ENCODE measurements at places on chromosomes 6 and 20.

GRCh38 chr6:71887006-71887743, 825 bp downstream of the RIMS1 start:
- no peak for DNase-seq

DNA sequence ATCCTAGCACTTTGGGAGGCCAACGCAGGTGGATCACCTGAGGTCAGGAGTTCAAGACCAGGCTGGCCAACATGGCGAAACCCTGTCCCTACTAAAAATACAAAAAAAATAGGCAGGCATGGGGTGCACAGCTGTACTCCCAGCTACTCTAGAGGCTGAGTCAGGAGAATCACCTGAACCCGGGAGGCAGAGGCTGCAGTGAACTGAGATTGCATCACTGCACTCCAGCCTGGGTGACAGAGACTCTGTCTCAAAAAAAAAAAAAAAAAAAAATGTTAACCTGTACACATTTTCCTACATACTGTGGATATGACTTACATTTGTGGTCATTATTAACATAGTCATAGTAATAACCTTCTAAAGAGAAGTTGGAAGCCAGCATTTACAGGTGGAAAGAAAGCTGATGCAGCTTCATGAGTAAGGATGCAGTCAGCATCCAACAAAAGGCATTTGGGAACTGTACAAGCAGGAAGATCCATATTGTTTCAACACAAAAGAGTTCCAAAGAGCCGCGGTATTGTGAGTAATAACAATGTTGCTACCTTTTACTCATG, 186.2 kb downstream of the GPX5 start:
- no peak for DNase-seq

GRCh38 chr6:98777762-98778161, 56.6 kb upstream of the POU3F2 start:
- DNase-seq = no peak

DNA sequence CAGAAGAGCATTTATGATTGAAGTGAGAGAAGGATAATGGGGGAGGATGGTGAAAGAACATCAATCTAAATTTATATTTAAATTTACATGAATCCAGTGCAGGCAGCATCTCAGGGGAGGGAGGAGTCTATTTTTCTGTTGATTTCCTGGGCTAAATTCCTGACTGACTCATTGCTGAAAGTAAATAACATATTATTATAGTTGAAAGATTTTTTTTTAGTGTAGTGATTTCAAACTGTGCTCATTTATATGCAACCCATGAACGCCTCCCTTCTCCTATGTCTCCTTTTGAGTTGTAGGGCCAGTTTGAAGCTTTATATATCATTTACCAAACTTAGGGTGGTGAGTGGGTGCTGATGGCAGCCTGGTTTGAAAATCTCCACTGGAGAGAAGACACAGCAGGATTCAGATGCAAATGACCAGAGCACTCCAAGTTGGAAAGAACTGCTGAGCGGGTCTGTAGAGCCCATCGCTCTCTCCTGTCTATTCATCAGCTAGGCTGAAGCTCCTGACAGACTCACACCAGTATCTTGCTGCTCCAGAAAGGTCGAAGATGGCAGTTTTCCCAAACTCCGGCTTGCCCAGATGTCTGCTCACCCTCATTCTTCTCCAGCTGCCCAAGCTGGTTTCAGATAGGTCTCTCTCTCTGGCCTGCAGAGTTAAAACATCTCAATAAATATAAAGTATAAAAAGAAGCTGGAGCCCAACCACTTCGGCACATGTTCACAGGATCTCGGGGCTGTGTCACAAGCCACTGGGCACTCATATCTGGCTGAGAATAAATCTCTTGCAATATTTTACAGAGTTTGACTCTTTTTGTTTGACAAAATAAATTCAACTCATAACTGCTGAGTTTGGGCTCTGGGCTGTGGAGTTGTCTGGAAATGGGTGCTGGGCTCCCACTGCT, 18.3 kb downstream of the BTN2A1 start:
- DNase-seq = no peak

DNA sequence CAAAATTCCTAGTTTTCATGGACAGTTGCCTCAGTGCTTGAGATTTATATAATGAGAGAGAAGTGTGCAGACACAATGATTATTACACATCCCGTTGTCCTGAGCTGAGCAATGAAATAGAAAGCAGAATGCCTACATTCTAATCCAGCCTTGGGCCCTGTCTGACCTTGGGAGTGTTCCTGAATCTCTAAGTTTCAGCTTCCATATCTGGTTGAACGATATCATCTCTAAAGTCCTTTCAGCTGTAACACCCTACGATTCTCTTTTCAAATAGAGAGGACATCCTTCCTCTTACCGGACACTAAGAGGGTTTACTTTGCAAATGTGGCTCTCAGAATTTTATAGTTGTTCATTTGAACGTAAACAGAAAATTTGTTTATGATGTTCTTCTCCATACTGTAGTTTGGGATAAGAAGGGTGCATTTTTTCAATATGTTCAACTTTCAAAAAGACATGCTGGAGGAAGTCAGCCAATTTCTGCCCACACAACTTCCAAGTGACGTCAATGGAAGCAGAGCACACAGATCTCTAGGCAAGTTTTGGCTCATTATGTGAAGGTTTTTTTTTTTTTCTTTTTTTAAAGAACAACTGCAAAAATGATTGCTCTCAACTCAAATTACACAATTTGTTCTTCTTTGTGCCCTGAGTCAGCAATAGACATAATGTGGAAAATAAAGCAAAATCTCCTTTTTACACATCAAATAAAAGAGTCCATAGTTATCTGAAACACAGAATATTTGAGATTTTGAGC, 50.4 kb downstream of the PDE7B start:
- no peak for DNase-seq

- DNase-seq = no peak
Measured at GRCh38 chr6:146433881-146434731, 109.5 kb upstream of the RAB32 start.

DNA sequence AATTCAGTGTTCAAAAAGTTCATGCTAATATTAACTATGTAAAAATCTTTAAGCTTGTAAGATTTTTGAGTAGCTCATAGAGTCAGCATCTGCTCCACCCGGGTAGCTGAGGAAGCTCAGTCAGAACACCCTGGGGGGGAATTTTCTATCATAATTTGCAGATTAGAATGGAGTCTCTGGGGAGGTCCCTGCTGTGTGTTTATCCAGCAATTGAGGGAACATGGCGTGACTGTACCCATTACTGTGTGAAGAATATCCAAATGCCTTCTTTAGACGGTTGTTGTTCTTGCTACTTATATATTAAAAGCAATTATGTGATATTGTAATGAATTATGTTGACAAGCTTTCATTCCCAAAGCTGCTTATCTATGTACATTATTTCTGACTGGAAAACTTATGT, 64.8 kb downstream of the AIG1 start:
- DNase-seq = no peak

- peak; percentile 36 for DNase-seq
Measured at GRCh38 chr20:41137614-41138474, 501 bp downstream of the PLCG1 start.

DNA sequence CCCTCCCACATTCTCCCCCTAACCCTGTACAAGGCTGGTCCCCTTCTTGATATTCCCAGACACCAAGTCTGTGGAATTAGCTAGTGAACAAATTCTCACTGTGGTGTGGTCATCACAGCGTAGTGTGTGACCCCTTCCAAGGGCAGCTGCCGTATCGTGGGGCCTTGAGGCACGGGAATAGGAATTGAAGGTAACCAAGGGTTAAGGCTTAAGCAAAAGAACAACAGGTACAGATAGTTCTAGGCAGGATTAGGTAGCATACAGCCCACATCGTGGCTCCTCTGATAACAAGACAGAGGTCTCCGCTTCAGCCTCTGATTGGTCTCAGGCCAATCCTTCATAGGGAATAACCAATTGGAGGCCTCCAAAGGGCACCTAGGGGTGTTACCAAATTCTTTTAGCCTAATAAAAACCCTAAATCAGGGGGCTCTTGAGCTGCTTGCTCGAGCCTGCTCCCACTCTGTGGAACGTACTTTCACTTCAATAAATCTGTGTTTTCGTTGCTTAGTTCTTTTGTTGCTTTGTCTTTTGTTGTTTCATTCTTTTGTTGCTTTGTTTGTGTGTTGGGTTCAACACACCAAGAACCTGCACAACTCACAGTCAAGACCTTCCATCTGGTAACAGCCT, 64.7 kb downstream of the GPR6 start:
- DNase-seq = no peak

GRCh38 chr20:34084227-34084923, 27.7 kb downstream of the EIF2S2 start:
- DNase-seq = no peak

GRCh38 chr6:95658886-95659285, 81.6 kb downstream of the MANEA start:
- DNase-seq = no peak

GRCh38 chr20:58623579-58624473, 27.3 kb upstream of the STX16 start:
- DNase-seq = no peak

- no peak for DNase-seq
Measured at GRCh38 chr20:25376236-25376635, 14.4 kb downstream of the ABHD12 start.

Measured in stimulated activated CD8-positive, alpha-beta memory T cell treated with anti-CD3 and anti-CD28 coated beads, Interleukin-4, amount 100 ng/mL, for 1 hour (primary cell).